ENCODE measurements at places on chromosomes 1 and 21.

GRCh38 chr1:1419813-1420653, 1.0 kb downstream of the ANKRD65 start:
- peak; percentile 93 for DNase-seq

DNA sequence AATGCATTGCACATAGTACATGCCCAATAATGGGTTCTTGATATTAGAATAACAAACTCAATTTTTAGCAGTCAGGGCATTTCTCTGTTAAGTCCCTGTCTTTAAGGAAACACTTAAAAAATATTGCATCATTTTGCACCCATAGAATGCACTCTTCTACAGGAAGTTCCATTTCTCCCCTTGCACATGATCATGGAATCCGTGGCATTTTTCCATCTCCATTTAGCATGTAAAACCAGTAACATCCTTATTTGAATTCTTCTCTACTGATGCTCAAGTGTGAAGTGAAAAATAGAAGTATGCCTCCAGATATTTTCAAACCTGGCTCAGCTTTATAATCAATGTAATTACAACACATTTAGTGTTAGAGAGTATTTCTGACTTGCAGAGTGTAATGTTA, 192.8 kb downstream of the RWDD3 start:
- no peak for DNase-seq

GRCh38 chr1:231139125-231139649, 22.7 kb upstream of the TRIM67 start:
- no peak for DNase-seq

DNA sequence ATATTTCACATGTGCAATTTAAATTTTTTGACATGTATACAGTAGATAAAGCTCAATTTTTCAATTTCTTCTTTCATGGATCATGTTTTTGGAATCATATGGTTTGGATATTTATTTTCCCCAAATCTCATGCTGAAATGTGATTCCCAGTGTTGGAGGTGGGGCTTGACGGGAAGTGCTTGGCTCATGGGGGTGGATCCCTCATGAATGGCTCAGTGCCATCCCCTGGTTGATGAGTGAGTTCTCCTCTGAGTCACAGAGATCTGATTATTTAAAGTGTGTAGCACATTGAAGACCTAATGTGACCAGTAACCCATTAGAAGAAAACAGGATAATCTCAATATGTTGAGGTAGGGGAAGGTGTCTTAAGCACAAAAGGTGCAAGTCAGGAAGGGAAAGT, 9.1 kb upstream of the IFI16 start:
- DNase-seq: peak; percentile 75

DNA sequence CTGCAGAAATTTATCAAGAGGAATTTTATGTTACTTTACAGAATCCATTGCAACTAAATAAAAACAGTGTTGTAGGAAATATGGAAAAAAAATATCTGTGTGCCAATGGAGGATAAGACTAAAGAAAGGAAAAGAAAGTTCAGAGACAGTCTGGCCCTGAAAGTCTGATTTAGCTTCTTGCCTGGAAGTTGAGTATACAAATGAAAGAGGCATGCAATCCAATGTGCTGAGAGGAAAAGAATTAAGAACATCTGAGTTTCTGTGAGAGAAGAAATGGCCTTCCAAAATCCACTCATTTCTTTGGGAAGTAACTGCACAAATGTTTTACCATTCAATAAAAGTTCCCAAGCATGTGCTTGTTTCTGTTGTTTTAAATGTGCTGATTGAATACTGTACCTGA, 65.1 kb downstream of the LHX9 start:
- DNase-seq: no peak

GRCh38 chr1:16101623-16102022, 28.2 kb upstream of the FAM131C start:
- no peak for DNase-seq

- DNase-seq: no peak
These were observed 65.4 kb downstream of the CEP350 start for GRCh38 chr1:180020017-180020416.

DNA sequence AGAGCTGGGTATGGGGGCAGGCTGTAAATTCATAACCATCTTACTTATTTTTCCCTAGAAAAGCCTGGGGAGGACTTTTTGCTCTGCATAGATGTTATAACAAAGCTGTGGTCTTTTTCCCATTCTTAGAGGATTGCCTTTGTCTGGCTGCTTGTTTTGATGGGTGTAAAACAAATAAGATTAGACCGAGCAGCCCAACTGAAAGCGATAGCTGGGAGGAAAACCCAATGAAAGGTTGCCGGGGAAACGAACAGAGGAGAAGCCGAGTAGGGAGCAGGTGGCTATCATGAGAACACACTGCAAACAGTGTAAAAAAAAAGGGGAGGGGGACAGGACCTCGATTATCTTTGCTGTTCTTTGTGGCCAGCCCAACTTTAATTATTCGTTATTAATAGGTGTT, 1.9 kb downstream of the ELAVL4 start:
- no peak for DNase-seq

DNA sequence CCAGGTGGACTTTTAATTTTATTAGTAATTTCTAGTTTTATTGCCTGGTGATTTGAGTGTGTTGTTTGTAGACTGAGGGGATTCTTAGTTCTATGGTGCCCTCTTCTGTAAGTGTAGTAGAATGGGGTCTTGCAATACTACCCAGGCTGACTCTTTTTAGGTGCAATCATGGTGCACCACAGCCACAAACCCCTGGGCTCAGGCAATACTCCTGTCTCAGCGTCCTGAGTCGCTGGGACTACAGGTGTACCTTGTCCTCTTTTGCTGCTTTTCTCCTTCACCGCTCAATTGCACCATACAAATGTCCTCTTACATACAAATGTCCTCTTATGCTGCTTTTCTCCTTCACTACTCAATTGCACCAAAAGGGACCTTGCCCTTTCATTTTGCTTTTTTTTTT, 43.1 kb downstream of the SCP2 start:
- DNase-seq: no peak

GRCh38 chr1:214621236-214621635, 18.2 kb downstream of the CENPF start:
- no peak for DNase-seq

DNA sequence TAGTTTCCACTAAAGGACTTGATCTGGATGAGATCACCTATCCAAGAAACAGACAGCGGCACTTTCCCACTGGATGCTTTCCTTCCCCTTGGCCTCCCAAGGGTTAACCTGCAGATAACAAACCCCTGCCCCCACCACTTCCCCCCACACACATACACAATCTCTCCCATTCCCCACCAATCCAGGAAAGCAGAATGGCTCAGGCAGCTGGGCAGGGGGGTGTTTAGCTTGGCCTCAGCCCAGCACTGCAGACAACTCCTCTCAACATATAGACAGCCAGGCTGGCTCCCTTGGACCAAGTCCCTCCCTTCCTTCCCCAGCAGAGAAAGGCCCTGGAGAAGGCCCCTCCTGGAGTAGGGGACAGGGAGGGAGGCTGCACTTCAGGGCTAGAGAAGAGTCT, 24.6 kb downstream of the PLEKHA6 start:
- DNase-seq: no peak

- no peak for DNase-seq
These were observed 278.3 kb upstream of the NRIP1 start for GRCh38 chr21:15343066-15343465.

DNA sequence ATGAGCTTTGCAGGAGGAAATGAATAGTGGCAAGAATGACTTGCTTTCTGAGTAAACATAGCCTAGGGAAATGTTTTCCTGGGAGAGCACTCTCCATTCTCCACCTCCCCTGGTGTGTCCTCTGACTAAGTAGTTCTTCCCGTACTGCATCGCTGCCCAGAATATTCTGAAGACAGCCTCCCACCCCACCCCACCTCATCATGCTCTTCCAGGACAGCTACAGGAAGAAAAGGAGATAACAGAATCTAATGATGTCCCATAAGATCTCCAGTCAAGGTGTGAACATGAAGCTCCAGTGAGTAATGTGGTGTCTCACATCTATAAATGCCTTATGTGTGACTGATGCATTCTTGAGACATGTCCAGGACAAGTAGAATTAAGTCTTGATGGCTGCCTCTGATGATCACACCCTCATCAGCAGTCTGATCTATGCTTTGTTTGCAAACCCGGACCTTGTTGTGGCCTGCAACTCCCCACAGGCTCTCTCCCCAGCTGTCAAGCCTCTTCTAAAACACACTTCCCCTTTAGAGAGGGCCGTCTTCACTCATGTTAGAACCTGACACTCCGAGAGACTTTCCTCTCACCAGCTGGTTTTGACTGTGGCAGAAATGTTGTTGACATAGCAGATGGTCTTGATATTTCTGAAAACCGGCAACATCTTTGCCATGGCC, 183.0 kb downstream of the CYYR1 start:
- DNase-seq: no peak

GRCh38 chr1:119227456-119227855, 87.0 kb upstream of the WARS2 start:
- no peak for DNase-seq

Data from posterior cingulate gyrus (tissue), 11 donors.